ENCODE measurements at places on chromosomes 12 and 14.
A peak's percentile ranks its signal among the peaks of the same experiment; 100 is the strongest.

DNA sequence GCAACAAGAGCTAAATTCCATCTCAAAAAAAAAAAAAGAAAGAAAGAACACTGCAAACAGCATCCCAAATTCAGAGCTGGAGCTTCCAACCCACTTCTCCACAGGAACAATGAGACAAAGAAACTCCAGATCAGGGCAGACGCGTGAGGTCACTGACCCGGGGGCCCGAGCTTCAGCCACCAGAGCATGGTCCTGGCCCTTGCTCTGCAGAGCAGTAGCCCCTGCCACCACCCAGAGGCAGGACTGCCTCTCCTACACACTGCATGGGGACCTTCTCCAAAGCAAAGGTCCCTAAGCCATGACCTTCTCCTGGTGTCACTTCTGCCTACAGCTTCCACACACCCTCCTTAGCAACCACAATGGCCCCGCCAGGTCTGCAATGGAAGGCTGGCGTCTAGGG lies 53.1 kb downstream of the CCNK start:
- DNase-seq: no peak

DNA sequence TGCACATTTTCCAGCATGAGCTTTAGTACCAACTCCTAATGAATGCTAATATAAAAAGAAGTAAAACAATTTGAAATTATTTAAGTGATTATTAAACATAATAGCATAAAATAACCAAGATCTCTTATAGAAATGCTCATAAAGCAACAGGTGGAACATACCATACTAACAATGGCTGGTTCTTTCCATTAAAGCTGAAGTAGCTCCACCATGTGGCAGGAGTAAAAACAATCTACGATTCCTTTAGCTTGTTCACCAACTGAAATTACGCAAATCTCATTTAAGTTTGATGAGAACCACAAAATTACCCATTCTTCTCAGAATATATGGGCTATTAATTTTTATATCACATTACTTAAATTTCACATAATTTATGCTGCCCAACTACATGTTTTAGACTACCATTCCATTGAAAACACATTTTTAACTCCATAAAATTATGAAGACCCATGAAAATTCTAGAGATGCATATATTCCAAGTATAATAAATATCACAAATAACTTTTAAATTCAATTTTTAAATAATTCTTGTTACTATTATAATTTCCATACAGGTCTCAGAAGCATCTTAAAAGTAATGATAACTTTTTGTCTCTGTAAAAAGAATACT lies 213.6 kb downstream of the DAD1 start:
- DNase-seq: peak; percentile 40

- no peak for DNase-seq
Measured at GRCh38 chr12:93379981-93380361, 2.2 kb downstream of the NUDT4 start.

GRCh38 chr12:115074617-115075016 lies 390.6 kb upstream of the TBX3 start:
- DNase-seq: peak; percentile 75

DNA sequence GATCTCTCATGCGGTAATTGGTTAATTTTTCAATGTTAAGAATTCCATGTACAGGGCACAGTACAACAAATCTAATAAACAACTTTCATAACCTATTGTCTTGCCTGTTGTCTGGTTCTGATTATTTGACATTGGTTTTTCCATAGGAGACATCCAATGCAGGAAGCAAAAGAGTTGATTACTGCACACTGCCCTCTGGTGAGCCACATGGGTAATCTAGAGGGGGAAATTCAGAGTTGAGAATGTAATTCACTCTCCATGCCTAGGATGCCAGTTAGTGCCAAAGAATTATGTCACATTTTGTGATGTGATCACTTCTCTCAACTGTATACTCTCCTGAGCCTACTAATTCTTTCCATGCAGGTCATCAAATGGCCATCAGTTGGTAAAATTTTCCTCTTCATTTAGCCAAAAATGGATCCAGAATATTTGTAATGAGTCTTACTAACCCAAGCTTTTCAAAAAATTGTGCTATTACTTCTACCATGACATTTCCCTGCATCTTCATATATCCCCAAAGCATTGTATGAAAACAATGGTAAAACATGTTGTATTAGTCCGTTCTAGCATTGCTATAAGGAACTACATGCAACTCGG lies 17.7 kb upstream of the CCDC91 start:
- peak; percentile 71 for DNase-seq

- no peak for DNase-seq
Measured at GRCh38 chr14:59788176-59788575, 82.4 kb downstream of the RTN1 start.

DNA sequence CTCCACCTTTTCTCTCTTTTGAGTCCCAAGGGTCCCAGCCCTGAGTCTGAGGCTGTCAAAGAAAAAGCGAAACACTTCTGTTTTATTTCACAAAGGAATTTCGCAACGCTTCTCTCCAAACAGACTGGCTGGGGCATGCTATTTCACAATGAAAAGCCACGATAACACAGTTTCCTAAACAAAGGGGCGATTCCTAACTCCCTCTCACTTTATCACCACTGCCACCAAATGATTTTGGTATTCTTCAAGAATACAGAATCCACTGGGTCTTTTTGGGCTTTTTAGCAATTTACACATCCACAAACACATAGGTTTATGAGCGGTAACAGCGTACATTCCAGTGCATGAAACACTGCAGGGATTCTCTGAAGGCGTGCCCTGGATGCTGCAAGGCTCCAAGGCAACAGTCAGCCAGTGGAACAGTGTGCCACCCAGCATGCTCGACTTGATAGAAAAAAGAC lies 161.2 kb downstream of the DAD1 start:
- DNase-seq: peak; percentile 55

DNA sequence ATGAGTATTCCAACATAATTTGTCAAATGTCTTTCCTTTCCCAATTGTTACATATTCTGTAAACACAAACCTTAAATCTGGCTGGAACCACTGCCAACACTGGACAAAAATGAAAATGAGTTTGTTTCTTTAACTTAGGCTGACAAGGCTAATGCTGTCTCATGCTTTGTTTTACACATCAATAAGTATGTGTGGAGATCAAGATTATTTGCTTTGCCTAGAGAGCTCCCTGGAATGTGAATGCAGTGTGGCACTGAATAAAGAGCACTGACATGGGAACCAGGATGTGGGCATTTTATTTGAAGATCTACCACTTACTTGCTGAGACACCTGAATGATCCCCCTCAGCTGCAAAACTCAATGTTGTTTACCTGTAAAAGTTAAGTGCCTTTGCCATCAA lies 61.7 kb downstream of the RALGAPA1 start:
- no peak for DNase-seq

DNA sequence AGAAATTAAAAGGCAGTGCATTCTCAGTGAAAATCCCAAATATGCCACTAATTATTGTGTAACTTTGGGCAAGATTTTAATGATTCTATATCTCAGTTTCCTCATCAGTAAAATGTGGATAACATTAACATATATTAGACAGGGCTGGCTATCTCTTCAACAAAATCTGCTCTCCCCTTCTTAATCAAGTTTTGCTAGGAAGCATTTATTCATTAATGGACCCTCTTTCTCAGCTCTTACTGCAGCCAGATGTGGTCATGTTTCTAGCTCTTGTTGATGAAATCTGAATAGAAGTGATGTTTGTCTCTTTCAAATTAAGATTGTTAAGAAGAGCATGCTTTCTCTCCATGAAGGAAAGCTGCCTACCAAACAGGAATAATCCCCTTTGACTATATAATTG lies 84.4 kb upstream of the PPFIA2 start:
- no peak for DNase-seq

- DNase-seq: no peak
Measured at GRCh38 chr12:132548430-132549058, 58.6 kb downstream of the FBRSL1 start.

GRCh38 chr12:108478611-108479206 lies 36.4 kb upstream of the FICD start:
- no peak for DNase-seq

GRCh38 chr14:91269076-91269991 lies 24.8 kb upstream of the GPR68 start:
- DNase-seq: no peak
